ENCODE measurements at places on chromosomes 6 and 20.

GRCh38 chr20:13788167-13788834 lies 3.5 kb downstream of the NDUFAF5 start:
- DNase-seq = no peak

DNA sequence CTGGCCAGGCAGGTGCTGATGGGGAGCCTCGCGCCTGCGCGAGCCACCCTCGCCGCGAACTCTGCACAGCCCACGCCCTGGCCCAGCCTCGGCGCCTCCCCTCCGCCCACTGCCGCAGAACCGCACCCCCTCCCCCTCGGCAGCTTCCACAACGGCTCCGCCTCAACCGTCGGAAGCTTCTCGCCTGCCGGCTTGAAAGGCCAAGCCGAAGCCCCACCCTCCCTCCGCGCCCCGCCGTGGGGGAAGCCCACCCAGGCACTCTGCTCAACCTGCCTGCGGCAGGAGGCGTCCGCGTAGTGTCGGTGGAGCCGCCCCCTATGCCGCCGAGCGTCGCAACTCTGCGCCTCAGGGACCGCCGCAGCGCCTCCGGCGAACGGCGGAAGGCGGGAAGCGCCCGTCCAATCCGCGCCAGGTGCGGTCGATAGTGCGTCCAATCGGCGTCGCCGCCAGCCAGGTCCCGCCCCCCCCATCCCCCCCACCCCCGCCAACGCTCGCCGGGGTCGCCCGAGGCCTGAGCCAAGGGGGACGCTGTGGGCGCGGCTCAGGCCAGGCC lies at the start of gene SYCP2:
Gene SYCP2 (minus strand): TSS at position 342 of the 553 bp plus-strand sequence. CDS start 11,224 bp downstream, outside the sequence.
- DNase-seq = no peak

DNA sequence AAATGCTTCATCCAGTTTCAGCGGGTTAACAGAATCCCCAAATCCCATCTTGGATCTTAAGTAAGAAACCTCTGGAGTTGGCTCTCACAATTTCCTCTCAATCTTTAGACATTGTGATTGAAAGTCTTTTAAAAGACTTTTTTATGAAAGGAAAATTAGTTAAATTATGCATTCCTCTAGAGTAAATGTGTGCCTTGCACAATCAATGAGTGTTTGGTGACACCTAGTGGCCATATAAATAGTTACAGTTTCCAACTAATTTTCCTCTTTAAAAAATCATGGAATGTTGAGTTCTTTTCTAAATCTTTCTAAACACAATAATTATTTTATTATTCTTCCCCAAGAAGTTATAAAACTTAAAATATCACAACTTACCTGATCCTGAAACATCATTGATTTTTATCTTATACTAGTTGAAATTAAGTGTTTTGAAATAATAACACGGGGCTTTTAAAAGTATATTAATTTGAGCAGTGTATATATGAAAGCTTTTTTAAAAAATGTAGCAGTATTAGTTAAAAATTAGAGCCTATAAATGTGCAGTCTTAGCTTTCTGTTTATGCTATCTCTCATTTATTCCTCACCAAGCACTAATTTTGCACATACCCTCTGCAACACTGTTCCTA lies 66.4 kb downstream of the PKHD1 start:
- no peak for DNase-seq

DNA sequence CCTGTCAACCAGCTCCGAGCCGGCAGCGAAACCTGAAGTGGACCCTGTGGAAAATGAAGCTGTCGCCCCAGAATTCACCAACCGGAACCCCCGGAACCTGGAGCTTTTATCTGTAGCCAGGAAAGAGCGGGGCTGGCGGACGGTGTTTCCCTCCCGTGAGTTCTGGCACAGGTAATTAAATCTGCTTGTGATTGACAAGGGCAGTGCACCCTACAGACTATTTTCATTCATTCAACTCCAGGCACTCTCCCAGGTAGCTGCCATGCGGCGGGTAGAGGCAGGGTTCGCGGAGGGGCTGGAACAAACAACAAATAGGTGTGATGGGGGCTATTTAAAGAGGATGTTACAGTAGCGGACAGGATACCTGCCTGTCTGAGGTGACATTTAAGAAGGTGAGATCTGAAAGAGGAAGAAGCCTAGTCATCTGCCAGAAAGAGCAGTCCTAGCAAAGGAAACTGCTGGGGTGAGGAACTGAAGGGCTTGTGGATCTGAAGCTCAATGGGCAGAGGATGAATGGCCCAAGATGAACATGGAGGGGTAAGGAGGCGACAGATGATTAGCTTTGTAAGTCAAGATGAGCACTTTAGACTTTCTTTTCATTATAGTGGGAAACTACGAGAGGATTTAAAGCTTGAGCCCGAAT lies 810 bp downstream of the MRPL18 start:
- no peak for DNase-seq

- DNase-seq = no peak
Observed at GRCh38 chr20:4567170-4567569, 154.5 kb upstream of the PRND start.

- DNase-seq = no peak
Observed at GRCh38 chr6:6688283-6688682, 99.8 kb downstream of the LY86 start.

DNA sequence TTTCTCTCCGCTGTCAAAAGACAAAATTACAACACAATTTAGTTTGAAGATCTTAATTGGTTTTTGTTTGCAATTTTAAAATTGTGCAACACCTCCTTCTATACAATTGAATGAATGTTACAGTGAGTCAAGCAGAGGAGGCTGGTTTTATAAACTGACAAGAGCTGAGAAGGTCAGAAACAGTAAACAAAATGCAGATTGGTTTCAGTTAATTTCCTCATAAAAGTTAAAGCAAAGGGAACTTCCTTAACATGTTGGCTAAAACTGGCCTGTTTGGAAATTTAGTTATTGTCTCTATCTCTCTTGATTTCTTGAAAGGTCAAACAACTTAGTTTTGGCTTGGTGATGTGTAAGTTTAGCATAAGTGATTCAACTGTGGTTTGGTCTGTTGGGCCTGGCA lies 22.2 kb downstream of the KHDC1L start:
- no peak for DNase-seq

- no peak for DNase-seq
Observed at GRCh38 chr6:159494586-159494972, 198.5 kb downstream of the SOD2 start.

DNA sequence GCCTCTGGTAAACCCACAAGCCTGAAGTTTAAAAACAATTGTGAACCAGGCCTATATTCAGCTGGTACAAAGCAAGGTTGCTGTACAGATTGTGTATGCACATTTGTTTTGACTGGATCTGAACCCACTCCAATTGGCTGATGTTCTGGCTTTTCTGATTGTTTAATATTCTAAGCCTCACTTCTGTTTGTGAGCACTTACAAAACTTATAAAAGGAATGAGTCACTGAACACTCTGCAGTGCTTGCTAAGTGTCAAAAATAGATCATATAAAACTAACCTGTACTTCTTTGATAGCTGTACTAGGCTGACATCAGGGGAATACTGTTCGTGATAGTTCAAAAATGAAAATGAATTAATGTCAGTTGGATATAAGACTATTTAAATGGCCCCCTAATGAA lies 12.1 kb downstream of the COL21A1 start:
- DNase-seq = no peak

- no peak for DNase-seq
Observed at GRCh38 chr6:133099573-133099972, 141.6 kb upstream of the EYA4 start.

DNA sequence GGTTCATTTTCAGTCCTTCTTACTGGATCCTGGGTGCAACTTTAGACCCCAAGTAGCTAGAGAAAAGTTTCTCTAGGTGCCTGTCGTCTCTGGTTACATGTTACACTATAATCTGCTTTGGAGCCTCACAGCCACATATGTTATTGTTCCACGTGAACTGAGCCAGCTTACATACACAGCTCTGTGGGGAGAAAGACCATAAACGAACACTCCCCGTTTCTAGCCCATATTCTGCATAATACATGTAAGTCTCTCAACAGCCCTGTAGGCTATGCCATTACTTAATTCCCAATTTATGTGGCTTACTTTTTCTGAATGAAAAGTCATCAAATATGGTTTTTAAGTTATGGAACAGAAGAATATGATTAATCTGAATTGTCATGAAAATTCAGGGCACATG lies 233.8 kb downstream of the BCKDHB start:
- DNase-seq = no peak

DNA sequence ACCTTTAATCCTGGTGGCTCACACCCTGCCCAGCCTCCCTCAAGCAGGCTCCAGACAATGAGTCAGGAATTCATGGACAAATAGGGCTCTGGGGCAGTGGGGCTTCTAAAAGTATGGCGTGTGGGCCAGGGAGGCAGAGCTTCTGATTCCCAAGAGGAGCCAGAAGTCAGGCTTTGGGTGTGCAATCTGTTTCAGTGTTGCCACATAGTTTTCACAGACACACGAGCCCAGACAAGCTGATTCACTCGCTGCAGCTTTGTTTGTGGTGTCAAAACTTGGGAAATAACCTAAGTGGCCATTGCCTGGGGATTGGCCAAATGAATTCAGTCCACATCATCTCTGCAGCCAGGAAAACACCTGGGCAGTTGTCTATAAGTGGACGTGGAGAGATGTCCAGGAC lies 9.2 kb downstream of the PEDS1 start:
- DNase-seq = no peak

GRCh38 chr20:2875690-2876203 lies 2.5 kb downstream of the PTPRA start:
- no peak for DNase-seq

DNA sequence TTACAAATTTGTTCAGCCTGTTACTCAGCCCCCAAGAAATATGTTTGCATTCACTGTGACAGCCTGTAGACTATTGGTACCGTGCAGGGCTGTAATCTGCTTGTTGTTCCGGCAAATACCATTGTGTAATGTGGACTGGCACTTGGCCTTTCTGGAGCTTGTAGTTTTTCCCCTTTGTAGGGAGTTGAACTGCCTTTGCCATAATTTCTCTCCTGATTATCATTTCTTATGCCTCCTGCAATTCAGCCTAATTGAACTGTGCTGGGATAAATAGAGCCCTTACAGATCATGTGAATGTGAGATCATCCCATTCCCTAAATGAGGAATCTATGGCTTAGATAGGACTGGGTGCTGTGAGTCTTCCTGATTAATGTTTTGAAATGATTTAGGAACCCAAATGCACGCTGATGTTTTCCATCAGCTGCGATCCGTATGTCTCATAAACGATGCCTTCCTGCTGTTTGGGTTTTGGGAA lies 185.1 kb downstream of the JARID2 start:
- DNase-seq = no peak

- DNase-seq = no peak
Observed at GRCh38 chr6:146017672-146018071, 11.2 kb upstream of the GRM1 start.

DNA sequence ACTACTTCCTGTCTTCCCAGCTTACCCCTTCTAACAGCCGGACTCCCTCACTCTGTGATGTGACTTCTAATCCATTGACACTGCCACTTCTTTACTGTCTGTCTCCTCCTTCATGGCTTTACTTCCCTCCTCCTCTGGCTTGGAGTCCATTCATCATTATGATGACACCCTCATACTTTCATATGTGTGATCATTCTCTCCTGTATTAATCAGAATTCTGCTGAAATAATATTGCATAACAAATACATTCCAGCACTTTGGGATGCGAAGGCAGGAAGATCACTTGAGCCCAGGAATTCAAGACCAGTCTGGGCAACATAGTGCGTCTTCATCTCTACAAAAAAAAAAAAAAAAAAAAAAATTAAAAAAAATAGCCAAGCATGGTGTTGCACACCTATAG lies 147.9 kb upstream of the BTBD3 start:
- DNase-seq = no peak

GRCh38 chr20:59723108-59723500 lies 118.8 kb downstream of the PHACTR3 start:
- no peak for DNase-seq

DNA sequence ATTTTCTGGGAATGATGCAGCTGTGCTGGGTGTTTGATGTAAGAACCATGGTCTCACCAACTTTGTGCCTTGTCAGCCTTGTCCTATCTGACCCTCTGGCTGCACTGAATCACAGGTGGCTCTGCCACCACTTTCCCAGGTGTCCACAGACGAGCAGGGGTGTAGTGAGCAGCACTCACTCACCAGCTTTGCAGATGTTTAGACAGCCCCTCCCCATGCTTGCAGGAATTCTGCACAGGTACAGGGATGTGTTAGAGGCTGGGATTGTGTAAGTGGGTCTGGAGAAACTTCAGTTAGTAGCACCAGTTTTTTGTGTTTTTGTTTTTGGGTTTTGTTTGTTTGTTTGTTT lies 88.2 kb upstream of the NAA20 start:
- no peak for DNase-seq

- no peak for DNase-seq
Observed at GRCh38 chr6:70110126-70111022, 192.5 kb downstream of the COL9A1 start.

- no peak for DNase-seq
Observed at GRCh38 chr20:62984666-62985443, 21.9 kb downstream of the BHLHE23 start.

- DNase-seq = no peak
Observed at GRCh38 chr20:53828682-53829254, 235.1 kb upstream of the ZNF217 start.

DNA sequence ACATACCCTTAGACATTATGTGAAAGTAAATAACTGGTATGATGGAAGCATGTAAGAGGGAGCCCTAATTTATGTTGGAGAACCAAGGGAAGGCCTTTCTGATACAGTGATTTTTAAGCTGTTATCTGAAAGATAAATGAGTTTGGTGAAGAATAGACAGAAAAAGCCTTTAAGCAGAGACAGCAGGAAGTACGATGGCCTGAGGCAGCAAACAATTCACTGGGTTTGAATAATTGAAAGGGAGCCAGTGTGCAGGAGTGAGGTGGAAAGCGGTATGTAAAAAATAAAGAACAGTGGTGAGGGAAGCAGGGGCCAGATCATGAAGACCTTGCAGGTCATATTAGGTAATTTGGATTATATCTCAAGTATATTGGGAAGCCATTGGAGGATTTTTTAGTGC lies 4.1 kb upstream of the RAB23 start:
- no peak for DNase-seq

GRCh38 chr6:87250019-87250418 lies 72.4 kb upstream of the SMIM8 start:
- no peak for DNase-seq

GRCh38 chr6:53879608-53880007 lies 84.8 kb downstream of the LRRC1 start:
- no peak for DNase-seq

- no peak for DNase-seq
Observed at GRCh38 chr6:83984411-83984810, 49.2 kb upstream of the MRAP2 start.

Measured in stimulated activated CD4-positive, alpha-beta T cell treated with anti-CD3 and anti-CD28 coated beads, Interleukin-1b, Interleukin-23, amount 100 ng/mL, for 1 hour (primary cell).